ENCODE measurements at places on chromosomes 7 and 10.
A peak's percentile ranks its signal among the peaks of the same experiment; 100 is the strongest.

GRCh38 chr7:105304040-105304895, 84.5 kb downstream of the SRPK2 start:
- DNase-seq = peak; percentile 91

DNA sequence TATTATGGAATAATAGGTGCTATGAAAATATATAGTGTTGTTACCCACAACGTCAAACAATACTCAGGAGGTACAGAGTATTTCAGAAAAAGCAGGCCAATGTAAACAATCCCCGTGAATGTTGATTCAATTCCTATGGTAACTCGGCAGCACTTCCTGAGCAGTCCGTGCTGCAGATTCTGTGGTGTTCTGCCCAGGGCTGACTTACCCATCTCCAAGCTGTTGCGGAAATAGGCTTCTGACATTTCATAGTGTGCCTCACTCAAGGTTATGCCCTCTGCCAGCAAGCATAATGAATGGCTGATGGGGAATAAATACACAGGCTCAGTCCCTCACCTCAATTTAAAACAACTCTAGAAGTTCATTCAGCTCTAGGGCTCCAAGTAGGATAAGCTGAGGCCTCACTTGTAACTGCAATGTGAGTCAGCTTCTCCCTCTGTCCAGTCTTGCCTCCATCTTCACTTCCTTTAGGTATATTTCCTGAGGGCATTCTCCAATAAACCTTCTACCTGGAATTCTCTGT, 177.6 kb downstream of the GNAI1 start:
- DNase-seq = no peak

DNA sequence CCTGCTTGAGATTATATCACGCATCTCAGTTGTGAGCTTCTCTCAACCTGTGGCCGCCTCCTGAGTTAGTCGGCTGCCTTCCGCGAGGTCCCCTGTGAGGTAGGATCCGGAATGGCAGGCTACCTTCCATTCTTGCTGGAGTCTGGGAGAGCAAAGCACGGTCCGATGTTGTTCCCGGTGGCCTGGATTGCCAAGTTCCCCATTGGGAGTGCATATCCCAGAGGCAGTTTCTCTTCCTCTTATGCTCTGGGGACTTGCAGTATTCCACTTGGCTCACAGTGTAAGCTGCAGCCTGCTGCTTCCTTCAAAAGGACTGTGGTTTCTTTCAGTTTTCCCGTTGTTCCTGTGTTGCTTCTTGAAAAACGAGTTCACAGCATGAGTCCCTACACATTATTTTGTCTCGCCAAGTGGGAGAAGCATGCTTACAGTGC, 225.4 kb upstream of the ZWINT start:
- DNase-seq = no peak

GRCh38 chr10:130959752-130960195, 351.7 kb downstream of the TCERG1L start:
- DNase-seq = no peak

DNA sequence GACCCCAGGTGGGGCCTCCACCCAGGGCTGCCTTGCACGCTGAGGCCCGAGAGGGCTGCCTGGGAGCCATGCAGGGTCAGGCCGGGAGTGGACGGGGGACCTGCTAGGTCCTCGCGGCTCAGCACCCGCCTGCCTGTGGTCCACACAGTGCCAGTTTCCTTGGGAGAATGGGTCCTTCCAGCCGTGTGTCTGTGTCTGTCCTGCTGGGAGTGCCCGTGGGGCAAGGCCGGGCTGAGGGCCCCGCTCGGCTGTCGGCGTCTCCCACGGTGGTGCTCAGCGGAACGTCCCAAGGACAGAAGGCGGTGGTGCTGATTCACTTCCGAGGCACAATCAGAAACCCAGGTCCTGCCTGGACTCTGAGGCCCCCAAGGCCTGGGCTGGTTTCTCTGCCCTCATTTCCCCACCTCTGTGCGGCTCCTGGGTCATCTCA, 23.2 kb upstream of the GTPBP4 start:
- DNase-seq = no peak

GRCh38 chr7:103951311-103951710, 38.1 kb downstream of the RELN start:
- DNase-seq = no peak

- DNase-seq = no peak
Observed at GRCh38 chr10:3737864-3738263, 47.1 kb downstream of the KLF6 start.

GRCh38 chr7:35253710-35254495, at the start of gene TBX20:
TBX20 (minus strand) TSS chr7:35254100; CDS start chr7:35253620, 480 bp downstream.
- no peak for DNase-seq

- no peak for DNase-seq
Observed at GRCh38 chr7:102117743-102118142, 168.9 kb upstream of the SH2B2 start.

GRCh38 chr10:84329196-84329611, 815 bp downstream of the CCSER2 start:
- no peak for DNase-seq

- DNase-seq = no peak
Observed at GRCh38 chr7:3154881-3155494, 111.3 kb upstream of the CARD11 start.

- DNase-seq = no peak
Observed at GRCh38 chr7:18903695-18904094, 213.7 kb downstream of the TWIST1 start.

- no peak for DNase-seq
Observed at GRCh38 chr7:35437619-35438275, 183.8 kb upstream of the TBX20 start.

DNA sequence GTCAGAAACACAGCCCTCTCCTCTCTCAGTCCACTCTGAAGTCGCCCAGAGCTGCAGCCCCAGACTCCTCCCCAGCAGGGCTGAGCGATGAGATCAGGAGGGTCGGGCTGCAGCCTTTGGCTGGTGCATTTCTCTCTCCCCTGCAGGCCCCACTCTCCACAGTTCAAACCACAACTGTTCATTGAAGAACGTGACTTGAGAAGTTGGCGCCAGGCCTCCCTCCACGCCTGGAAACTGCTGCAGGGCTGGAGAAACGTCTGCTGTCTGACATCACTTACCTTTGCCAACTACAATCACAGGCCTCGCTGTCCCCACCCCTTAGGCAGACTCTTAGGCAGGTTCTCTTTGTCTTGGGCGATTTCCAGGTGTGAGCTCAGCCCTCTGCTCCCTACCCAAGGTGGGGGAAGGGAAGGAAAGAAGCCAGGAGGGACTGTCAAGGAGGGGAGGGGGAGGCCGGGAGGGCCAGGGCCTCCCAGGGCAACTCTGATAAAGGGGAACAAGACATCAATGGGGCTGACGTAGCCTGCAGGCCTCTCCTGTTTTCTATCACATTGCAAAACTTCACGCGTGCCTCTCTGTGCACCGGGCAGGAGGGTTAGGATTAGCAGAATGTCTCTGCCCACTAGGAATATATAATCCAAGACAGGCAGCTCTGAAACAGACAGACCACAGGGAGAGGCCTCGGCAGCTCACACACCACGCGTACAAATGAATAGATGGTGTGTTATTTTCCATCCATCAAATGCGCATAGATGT, 32.7 kb downstream of the CALML5 start:
- DNase-seq = no peak

DNA sequence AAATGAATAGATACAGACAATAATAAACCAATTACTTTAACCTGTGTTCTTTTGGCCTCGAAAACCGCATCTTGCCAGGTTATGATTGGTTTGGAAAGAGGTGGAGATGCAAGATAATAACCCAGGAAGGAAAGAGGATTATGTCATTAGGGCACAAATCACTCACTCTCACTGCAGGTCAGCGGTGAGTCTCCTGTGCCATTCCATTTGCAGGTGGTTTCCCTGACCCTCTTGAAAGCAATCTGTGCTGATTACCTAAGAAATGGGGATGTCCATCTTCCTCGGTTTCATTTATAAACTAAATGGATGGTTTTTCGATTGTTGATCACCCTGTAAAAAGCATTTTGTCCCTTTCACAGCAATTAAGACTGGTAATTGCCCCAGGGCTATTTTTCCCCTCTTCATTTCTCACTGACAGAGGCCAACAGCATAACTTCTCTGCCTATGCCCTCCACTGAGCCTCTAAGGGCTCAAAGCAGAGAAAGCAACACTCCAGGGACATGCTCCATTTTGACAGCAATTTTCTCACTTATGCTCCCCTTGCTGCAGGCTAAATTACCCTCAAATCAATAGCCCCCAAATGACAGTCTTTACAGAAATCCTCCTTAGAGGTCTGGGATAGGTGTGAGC, 257.5 kb downstream of the IPMK start:
- no peak for DNase-seq

GRCh38 chr10:2979306-2979705, 88.0 kb upstream of the PFKP start:
- DNase-seq = peak; percentile 36

GRCh38 chr7:144437370-144438191, 34.1 kb upstream of the NOBOX start:
- peak; percentile 37 for DNase-seq

DNA sequence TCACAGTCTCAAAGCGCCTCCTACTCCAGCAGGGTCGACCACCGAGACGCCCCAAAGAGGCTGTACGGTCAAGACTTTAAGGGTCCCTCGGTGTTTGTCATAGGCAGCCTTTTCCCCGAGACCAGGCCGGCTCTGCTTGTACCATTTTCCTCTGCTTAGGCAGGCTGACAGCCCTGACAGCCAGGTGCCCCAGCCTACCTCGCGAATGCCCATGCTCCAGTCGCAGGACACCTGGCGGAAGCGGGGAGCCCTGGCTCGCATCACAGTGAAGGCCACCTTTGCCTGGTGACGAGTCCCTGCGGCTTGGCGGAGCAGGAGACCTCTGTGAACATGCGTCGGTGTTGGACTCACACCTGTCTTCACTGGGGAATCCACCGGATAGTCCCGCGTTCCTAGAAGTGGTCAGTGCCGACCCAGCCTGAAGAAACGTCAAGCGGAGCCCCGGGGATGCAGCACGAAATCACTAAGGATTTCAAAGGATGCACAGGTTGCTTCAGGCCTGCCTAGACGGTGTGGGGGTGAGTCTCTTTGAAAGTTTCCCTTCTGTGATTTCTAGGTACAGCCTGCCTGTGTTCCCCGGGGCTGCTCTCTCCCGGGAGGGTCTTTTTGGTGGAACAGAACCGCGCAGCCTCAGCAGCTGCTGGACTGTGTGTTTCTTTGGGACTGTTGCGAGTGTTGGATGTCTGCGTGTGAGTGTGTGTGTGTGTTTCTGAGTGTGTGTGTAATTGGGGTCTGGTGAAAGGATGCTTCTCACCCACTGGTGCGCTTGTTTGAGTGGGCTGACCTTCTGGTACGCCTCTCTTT, 30.5 kb upstream of the ZNF273 start:
- no peak for DNase-seq

DNA sequence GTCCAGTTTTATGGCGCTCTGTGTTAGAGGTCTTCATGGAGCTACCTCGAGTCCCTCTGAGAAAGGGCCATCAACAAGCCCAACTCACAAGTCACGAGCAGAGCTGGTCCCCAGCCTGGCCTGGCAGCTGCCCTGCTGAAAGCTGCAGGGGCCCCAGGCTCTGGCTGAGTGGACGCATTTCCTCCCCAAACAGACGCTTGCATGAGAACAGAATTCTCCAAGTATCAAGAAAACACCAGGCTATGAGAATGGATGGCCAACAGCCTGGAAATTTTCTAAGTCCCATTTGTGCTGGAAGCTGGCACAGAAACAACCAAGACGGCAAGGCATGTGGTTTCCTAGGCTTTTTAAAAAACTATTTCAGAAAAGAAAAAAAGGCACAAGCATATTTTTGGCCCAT, 114.8 kb downstream of the FAM53B start:
- peak; percentile 86 for DNase-seq

- peak; percentile 65 for DNase-seq
Observed at GRCh38 chr10:6382081-6382480, 179.3 kb downstream of the PFKFB3 start.

GRCh38 chr7:10934292-10934691, 39.4 kb upstream of the PHF14 start:
- DNase-seq = no peak

- DNase-seq = no peak
Observed at GRCh38 chr10:25666276-25666675, 267.8 kb upstream of the MYO3A start.

GRCh38 chr7:139720705-139721231, 57.0 kb downstream of the HIPK2 start:
- no peak for DNase-seq

- DNase-seq = no peak
Observed at GRCh38 chr7:87380905-87381304, 35.4 kb downstream of the CROT start.

DNA sequence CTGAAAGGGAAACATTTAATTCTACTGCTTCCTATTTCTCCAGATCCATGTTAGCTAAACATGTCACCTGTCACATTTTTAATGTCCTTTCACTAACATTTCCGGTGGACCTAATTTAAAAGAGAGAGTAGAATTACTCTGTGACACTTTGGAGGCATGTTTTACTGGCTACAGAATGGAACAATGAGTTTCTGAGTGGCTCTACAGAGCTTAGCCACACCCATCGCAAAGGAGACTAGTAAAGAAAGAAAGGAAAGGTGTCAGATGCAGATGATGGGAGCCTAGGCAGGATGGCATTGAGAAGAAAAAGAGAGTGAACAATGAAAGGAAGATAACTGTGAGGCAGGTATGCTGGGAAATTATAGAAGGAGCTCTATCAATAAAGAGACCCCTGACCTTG, 35.9 kb downstream of the NDUFB2 start:
- no peak for DNase-seq

DNA sequence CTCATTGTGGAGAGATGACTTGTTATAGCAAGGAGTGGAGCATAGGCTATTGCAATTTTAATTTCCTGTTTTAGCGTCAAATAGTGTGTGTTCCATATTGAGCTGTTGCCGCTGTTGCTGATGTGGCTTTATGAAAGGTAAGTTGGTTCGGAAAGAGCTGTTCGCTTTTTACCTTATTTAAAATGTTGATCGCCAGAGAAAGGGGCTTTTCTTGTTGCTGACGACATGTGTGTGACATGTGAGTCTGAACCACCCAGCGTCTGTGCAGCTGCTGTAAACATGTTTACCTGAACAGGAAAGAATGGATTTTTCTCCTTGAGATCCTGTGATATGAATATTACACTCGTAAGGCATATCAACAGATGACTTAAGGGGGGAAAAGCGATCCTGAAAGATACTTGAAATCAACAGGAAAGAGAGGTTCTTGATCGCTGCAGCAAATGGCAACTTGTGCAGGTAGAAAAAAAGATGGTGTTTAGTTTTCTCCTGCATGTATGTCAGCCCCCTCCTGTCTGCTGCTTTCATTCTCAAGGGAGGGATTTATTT, 2.5 kb downstream of the ZEB1 start:
- DNase-seq = peak; percentile 12

GRCh38 chr10:10703382-10703781, 314.3 kb upstream of the CELF2 start:
- no peak for DNase-seq

DNA sequence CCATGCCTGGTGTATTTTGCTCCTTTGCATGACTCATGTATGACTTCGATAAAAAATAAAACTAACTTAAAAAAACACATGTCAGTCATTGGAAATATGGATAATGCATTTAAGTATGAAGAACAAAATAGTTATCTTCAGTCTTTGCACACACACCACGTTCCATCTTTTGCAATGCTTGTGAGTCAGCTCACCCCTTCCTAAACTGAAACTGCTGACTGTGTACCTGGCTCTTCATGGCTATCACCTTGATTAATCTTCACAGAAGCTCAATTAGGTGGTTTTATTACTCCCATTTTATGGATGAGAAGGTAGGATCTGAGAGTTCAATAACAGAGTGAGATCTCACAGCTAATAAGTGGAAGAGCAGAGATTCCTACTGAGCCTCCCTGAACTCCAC, 79.5 kb downstream of the CARD11 start:
- DNase-seq = no peak

- DNase-seq = no peak
Observed at GRCh38 chr7:44258865-44259546, 58.2 kb downstream of the YKT6 start.

All from putamen (tissue), 1 donor.